GM23248 (cell line): ENCODE measurements at places on chromosomes 11 and 22. TPM values are rescaled to one million over a fixed set of nuclear protein-coding genes. Genes with fewer than 3 reads are reported as not detected.
A peak's percentile ranks its signal among the peaks of the same experiment; 100 is the strongest.

DNA sequence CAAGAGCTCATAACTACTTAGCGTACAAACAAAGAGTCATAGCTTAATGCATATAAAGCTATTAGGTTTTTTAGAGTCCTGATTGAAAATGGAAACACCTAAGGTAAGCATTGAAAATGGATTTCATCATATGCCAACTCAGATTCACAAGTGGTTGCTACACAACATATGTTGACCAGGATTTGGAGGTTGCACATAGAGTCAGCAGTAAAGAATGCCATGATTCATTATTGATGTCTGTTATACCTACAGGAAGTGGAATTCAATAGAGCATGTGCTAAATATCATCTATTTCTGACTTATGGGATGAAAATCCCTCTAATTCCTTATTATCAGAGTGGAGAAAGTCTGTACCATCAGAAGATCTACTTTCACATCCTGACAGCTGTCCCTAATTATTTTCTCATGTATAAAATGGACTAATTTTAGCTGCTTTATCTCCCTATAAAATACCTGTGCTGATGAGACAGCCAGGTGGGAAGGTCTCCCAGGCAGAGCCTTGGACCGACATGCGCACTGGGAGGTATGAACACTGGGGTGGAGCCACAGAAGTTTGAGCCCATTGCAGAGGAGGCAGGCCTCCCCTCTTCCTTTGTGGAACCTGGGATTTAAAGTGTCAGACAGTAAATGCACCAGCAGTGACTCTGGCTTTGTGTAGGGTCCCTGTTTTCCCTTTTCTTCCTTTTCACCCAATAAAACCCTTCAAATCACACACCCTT lies 204.2 kb downstream of the AASDHPPT start:
- peak; percentile 88 for DNase-seq

DNA sequence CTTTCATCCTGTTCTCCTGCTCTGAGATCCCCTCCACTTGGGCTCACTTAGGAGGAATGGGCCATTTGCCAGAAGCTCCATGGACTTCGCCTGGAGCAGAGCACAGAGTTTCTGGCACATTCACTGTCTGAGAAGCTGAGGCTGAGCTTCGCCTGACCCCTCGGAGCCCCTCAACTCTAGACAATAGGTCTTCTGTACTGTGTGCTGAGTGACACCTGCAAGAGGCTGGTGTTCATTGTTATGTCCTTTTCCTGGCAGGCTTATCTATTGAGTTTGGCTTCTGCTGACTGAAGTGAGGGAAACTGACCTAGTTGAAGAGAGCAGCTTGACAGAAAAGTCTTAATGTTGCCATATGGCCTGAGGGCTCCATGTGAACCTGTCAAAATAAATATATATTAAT lies 124.3 kb downstream of the EHF start:
- no peak for DNase-seq

DNA sequence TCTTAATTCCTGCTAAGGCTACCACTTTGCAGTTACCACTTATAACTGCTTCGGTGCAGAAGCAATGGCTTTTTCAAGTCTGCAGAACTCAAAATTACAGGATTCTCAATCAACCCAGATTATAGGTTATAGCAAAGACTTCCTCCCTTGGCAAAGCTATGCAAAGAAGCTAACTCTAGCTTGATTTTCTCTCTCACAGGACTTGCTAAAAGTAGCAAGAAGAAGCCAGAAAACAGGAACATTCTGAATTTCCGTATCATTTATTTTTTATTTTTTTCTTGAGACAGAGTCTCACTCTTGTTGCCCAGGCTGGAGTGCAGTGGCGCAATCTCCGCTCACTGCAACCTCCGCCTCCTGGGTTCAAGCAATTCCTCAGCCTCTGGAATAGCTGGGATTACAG lies 10.7 kb upstream of the PLEKHB1 start:
- DNase-seq: no peak

DNA sequence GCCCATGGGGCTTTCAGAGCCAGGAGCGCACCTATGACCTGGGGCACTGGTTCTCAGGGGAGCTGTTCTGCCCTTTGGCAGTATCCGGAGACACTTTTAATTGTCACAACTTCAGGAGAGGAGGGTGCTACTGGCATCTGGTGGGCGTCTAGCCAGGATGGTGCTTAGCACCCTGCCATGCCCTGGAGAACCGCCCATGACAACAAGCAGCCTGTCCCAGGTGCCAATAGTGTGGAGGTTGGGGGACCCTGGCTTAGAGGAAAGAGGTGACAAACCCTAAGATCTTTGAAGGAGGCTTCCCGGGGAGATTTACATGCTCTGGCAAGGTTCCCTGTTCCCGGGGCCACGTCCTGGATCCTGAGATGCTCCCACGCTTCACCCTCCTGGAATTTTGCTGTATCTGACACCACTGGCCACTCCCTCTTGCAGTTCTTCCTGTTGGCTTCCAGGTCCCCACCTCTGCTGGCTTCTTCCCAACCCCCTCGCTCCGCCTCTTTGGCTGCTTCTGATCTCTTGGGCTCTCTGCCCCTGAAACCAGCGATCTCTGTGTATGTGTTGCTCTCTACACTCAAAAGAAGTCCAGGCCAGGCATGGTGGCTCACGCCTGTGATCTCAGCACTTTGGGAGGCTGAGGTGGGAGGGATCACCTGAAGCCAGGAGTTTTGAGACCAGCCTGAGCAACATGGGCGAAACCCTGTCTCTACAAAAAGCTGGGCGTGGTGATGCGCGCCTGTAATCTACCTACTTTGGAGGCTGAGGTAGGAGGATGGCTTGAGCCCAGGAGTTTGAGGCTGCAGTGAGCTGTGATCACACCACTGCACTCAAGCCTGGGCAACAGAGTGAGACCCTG lies 31.1 kb downstream of the FADS3 start:
- no peak for DNase-seq

- peak; percentile 42 for DNase-seq
Measured at GRCh38 chr11:5712507-5712906, 22.9 kb downstream of the TRIM22 start.

- no peak for DNase-seq
Measured at GRCh38 chr22:23904573-23905254, 10.5 kb downstream of the MIF start.

- no peak for DNase-seq
Measured at GRCh38 chr11:80733361-80733760, 1292.5 kb upstream of the TENM4 start.

DNA sequence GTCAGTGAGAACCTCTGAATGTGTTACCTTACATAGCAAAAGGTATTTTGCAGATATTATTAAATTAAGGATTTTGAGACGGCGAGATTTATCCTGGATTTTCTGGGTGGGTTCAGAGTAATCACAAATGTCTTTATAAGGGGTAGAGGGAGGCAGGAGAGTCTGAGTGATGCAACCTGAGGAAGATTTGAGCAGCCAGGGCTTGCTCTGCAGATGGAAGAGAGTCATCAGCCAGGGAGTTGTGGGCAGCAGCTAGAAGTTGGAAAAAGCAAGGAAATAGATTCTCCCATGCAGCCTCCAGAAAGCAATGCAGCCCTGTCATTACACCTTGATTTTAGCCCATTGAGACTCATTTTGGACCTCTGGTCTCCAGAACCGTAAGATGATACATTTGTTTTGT lies 4.1 kb upstream of the WDR74 start:
- DNase-seq: no peak

GRCh38 chr11:2987881-2988861 lies 4.0 kb downstream of the NAP1L4 start:
- peak; percentile 29 for DNase-seq

DNA sequence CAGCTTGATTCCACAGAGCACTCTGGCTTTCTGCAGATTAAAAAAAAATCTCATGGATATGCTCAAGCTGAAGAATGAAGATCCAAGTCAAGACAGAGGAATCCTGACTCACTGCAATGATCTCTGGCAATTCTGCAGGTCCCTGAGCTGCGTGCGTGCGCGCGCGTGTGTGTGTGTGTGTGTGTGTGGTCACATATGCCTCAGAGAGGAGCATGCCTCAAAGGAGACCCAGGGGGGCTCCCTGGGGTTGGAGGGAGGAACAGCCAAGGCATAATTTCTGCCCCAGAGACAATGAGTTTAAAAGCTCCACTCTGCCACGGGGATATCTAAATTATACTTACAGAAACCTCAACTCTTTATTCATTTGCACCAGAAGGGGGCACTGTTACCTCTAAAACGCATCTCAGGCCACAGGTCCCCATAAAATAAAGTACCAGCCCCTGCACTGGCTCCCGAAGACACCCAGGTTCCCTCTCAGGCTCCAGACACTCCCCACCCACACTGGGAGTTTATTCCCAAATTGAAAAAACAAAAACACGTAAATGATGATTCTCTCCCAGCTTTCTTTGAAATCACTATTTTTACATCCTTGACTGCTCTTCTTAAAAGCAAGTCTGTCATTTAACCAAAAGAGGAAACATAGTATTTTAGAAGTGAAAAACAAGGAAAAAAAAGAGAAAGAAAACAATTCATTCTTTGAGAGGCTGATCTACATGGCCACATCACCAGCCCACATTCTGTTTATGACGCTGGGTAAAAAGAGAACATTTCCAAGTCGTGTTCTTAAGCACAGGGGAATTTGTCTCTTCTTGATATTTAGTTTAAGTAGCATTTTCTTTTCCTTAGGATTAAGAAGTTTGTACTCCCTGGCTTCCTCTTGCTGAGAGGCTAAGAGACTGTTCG lies 401.0 kb downstream of the LARGE1 start:
- peak; percentile 84 for DNase-seq

- DNase-seq: no peak
Measured at GRCh38 chr11:113174882-113175281, 139.5 kb upstream of the TTC12 start.

- no peak for DNase-seq
Measured at GRCh38 chr11:69711822-69712801, 8.3 kb upstream of the FGF19 start.

GRCh38 chr11:62548545-62549335 lies 2.1 kb upstream of the AHNAK start:
- DNase-seq: no peak

DNA sequence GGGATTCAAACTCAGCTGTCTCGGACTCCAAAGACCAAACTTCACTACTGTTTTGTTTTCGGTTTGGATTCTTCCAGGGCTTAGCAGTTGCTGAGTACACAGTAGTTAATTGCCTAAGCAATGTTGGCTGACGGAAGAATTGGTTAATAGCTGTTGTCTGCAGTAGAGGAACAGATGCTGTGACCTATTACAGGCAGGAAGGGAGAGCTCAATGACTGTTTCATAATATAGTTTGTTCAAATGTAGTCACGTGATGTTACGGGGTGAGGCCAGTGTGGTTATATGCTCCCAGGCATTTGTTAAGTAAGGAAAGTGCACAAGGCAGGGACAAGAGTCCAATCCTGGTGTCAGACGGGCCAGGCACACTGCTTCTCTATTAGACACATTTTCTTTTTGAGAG lies 222.6 kb upstream of the CCDC90B start:
- peak; percentile 40 for DNase-seq

The FGF19 gene
- total RNA-seq: not detected in 2 replicates

The ANO1 gene
- total RNA-seq: 0.97 TPM in 1 of 2 replicates, not detected in the other

The OR4A15 gene
- not detected in 2 replicates for total RNA-seq
